ENCODE measurements at places on chromosomes 2 and 18. TPM values are rescaled to one million over a fixed set of nuclear protein-coding genes. Genes with fewer than 3 reads are reported as not detected.

GRCh38 chr2:137770166-137770565 is 194.1 kb upstream of the HNMT start:
- no peaks in the 10 kb centered on the region for H3K36me3 ChIP-seq
- H3K27ac ChIP-seq, result no peak overlapping the region
- no peaks in the 10 kb centered on the region for H3K27me3 ChIP-seq
- DNase-seq, result no peak
- H3K4me3 ChIP-seq, result no peak overlapping the region

GRCh38 chr18:72878143-72878542 is 10.4 kb upstream of the NETO1 start:
- H3K4me1 ChIP-seq, result no peaks in the 10 kb centered on the region
- no peak for DNase-seq
- no peaks in the 10 kb centered on the region for H3K36me3 ChIP-seq
- no peaks in the 10 kb centered on the region for H3K27me3 ChIP-seq
- no peak overlapping the region for H3K4me3 ChIP-seq

DNA sequence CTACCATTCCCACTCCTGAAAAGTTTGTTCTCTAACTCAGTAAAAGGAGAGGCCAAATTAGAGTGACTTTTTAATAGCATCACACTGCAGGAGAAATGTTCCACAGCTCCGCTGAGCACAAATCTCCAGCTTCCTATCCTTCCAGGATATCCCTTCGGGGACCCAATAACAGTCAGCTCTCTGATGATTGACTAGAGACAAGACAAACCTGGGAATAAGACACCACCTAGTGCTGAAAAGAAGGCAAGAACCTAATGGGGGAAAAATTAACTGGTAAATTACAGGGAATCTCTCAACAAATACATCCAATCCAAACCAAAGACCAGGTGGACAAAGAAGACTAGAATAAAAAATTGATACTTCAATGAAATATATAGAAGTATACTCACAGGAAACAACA is 977.1 kb upstream of the SOX11 start:
- H3K27ac ChIP-seq, result no peak overlapping the region
- no peak for DNase-seq
- H3K36me3 ChIP-seq, result no peaks in the 10 kb centered on the region
- H3K4me1 ChIP-seq, result no peaks in the 10 kb centered on the region
- no peaks in the 10 kb centered on the region for H3K27me3 ChIP-seq

DNA sequence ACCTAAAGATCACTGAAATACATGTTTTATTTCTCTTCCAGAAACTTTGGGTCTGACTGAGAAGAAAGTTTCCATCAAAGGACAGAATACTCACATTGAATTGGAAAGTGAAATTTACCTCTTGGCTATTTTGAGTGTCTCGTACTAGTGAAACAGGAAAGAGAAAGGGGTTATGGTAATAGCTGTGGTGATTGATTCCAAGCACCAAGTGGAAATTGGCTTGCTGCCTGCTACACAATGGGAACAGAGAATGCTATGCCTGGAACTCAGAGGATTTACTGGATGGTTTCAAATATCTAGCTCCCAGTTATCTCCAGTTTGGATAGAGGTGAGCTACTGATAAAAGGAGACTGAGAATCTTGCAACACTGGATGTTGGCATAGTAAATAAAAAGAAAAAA is 492.8 kb upstream of the FSIP2 start:
- H3K4me3 ChIP-seq, result no peak overlapping the region
- no peaks in the 10 kb centered on the region for H3K36me3 ChIP-seq
- H3K27ac ChIP-seq, result no peak overlapping the region

DNA sequence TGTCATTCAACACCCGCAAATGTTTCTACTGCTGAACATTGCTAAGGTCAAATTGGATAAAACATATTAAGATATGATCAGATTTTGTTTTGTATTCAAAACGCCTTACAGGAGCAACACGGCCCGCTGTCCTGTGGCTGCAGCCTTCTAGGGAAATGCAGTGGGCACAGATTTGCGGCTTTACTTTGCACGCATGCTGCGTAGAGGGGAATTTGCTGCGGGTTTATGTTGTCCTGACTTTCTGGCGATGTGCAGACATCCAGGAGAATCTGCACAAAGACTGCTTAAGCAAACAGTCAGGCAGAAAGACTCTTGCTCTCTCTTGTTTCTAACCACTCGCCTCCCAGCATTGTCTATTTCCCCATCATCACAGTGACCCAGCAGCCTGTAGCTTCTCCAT is 88.3 kb downstream of the LRRC30 start:
- no peak overlapping the region for H3K4me3 ChIP-seq
- no peak overlapping the region for H3K27ac ChIP-seq
- H3K4me1 ChIP-seq, result peaks cover 4% of the 10 kb centered on the region
- no peak for DNase-seq
- no peaks in the 10 kb centered on the region for H3K36me3 ChIP-seq

GRCh38 chr2:8595811-8596600 is 85.8 kb upstream of the ID2 start:
- H3K27ac ChIP-seq, result no peak overlapping the region
- no peaks in the 10 kb centered on the region for H3K4me1 ChIP-seq
- peaks cover 3% of the 10 kb centered on the region for H3K27me3 ChIP-seq
- H3K4me3 ChIP-seq, result no peak overlapping the region

GRCh38 chr2:20288642-20289340 is 61.9 kb downstream of the PUM2 start:
- peaks cover 17% of the 10 kb centered on the region for H3K4me1 ChIP-seq
- no peak for DNase-seq
- no peak overlapping the region for H3K27ac ChIP-seq
- no peaks in the 10 kb centered on the region for H3K27me3 ChIP-seq
- no peak overlapping the region for H3K4me3 ChIP-seq
- H3K36me3 ChIP-seq, result peaks cover 95% of the 10 kb centered on the region

GRCh38 chr18:36623681-36624190 is 205.1 kb downstream of the TPGS2 start:
- H3K36me3 ChIP-seq, result no peaks in the 10 kb centered on the region
- H3K4me3 ChIP-seq, result no peak overlapping the region
- no peaks in the 10 kb centered on the region for H3K27me3 ChIP-seq

- H3K4me1 ChIP-seq, result peaks cover 20% of the 10 kb centered on the region
- DNase-seq, result no peak
- peaks cover 4% of the 10 kb centered on the region for H3K36me3 ChIP-seq
- no peak overlapping the region for H3K27ac ChIP-seq
- no peak overlapping the region for H3K4me3 ChIP-seq
Measured at GRCh38 chr2:231228974-231229529, 30.6 kb downstream of the ARMC9 start.

DNA sequence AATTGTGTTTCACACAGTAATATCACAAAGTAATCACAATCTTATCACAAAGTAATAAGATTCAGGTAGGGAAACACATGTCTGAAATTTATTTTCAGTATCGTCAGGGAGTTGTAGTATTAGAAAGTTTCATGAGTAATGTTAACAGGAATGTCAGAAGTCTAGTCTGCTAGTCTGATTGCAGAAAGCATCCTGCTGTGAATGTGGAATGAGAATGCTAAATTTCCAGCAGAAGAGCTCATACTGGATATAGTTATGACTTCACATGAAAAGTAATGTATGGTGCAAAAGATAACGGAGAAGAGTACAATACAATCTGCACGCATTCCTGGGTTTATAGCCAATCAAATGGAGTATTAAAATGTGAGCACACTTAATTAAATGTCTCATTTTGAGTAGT is 494.7 kb upstream of the SETBP1 start:
- no peaks in the 10 kb centered on the region for H3K27me3 ChIP-seq
- H3K4me1 ChIP-seq, result no peaks in the 10 kb centered on the region
- no peak for DNase-seq
- H3K36me3 ChIP-seq, result no peaks in the 10 kb centered on the region
- H3K4me3 ChIP-seq, result no peak overlapping the region
- H3K27ac ChIP-seq, result no peak overlapping the region

The CCBE1 gene
- 14.0 TPM for total RNA-seq

DNA sequence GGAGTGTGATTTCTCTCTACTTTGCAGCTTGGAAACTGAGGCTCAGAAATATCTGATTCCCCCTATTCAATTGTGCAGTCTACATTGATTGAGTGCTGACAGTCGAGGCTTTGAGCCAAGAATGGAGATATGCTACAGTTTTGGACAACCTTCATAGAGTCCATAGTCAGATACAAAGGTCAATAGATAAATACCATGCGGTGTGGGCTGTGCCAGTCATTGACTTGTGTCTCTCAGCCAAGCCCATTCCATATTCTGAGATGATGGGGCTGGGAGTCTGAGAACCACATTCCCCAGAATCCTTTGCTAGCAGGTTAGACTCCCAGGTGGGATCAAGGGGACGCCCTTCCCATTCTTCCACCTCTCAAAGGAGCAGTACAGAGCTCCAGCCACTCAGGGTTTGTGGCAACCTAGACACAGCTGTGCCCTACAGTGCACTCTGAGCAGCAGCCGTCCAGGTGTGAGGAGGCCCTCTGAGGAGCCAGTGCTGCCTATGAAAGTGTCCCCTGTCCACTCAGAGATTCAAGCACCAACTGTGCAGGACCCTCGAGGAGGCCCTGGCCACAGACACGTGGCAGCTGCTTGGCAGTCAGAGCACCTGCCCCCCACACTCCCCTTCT is 348.3 kb downstream of the CYRIA start:
- DNase-seq, result no peak
- no peaks in the 10 kb centered on the region for H3K27me3 ChIP-seq
- H3K36me3 ChIP-seq, result no peaks in the 10 kb centered on the region
- no peak overlapping the region for H3K27ac ChIP-seq

The DES gene
- total RNA-seq, result 64.5 TPM

DNA sequence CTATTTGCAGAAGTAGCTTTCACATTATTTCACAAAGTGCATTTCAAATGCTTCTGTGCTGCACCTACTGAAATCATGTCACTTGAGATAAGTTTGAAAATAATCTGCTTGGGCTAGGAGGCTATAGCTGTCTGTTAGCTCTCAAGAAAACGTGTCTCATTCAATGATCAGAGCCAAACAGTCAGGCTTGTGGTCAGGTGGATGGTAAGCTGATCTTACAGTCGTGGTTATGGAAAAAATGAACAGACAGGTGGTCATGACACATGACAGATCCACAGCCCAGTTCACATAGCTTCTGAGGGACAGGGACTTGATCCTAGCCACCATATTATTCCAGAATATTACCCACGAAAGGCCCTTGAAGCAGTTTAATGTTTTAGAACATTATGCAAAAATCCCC is 26.5 kb upstream of the RFX8 start:
- H3K27me3 ChIP-seq, result no peaks in the 10 kb centered on the region
- H3K36me3 ChIP-seq, result no peaks in the 10 kb centered on the region
- no peak for DNase-seq
- no peak overlapping the region for H3K4me3 ChIP-seq
- no peak overlapping the region for H3K27ac ChIP-seq

- H3K27ac ChIP-seq, result no peak overlapping the region
- H3K36me3 ChIP-seq, result no peaks in the 10 kb centered on the region
- no peaks in the 10 kb centered on the region for H3K4me1 ChIP-seq
- no peak overlapping the region for H3K4me3 ChIP-seq
Measured at GRCh38 chr2:124646166-124646815, 621.2 kb downstream of the CNTNAP5 start.

DNA sequence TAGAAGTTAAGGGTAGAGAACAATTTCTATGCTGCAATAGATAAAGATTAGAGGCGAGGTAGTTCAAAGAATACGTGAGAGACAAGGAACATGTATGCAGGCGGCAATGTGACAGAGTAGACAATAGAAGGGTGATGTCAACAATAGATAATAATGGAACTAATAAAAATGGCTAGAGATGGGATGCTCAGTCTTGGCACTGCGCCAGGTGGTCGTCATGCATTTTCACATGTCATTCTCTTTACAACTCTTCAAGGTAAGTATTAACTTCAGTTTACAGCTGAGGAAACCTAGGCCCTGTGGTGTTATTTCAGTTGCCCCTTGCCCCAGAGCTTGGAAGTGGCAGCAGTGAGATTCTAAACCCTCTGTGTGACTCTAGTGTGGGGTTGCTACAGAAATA is 890.7 kb upstream of the CELF4 start:
- DNase-seq, result no peak
- no peaks in the 10 kb centered on the region for H3K27me3 ChIP-seq
- no peak overlapping the region for H3K4me3 ChIP-seq
- no peaks in the 10 kb centered on the region for H3K4me1 ChIP-seq

DNA sequence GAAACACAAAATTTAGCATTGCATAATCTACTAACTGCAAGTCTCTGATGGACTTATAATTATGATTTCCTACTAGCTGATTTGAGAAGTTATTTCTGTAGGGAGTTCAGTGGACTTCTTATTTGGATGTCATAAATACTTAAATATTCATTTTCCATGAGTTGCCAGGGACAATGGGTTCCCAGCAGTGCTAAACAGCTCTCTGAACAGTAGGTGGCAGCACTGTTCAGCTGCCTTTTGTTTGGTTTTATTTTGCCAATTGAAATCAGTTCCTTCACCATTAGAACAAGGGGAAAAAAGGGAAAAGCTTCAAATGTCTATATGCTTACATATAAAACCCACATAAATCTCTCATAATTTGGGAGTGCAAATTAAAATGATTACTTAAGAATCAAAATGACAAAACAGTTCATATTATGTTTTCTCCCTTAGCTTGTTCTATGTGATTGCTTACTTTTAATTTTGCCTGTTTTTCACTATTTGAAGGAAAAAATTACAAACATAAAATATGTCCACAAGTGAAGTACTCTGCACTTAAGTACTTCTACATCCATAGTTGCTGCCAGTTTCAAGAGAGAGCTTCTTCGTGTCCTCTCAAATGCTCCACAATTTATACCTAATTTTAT is 898.9 kb downstream of the CPS1 start:
- no peaks in the 10 kb centered on the region for H3K36me3 ChIP-seq
- no peak for DNase-seq
- no peak overlapping the region for H3K4me3 ChIP-seq
- H3K4me1 ChIP-seq, result no peaks in the 10 kb centered on the region
- no peak overlapping the region for H3K27ac ChIP-seq
- no peaks in the 10 kb centered on the region for H3K27me3 ChIP-seq

GRCh38 chr2:55530539-55531081 is 11.1 kb downstream of the CFAP36 start:
- peaks cover 77% of the 10 kb centered on the region for H3K36me3 ChIP-seq
- H3K4me1 ChIP-seq, result no peaks in the 10 kb centered on the region
- H3K27me3 ChIP-seq, result no peaks in the 10 kb centered on the region
- no peak overlapping the region for H3K4me3 ChIP-seq
- H3K27ac ChIP-seq, result no peak overlapping the region

The SP140 gene
- total RNA-seq, result 15.0 TPM

DNA sequence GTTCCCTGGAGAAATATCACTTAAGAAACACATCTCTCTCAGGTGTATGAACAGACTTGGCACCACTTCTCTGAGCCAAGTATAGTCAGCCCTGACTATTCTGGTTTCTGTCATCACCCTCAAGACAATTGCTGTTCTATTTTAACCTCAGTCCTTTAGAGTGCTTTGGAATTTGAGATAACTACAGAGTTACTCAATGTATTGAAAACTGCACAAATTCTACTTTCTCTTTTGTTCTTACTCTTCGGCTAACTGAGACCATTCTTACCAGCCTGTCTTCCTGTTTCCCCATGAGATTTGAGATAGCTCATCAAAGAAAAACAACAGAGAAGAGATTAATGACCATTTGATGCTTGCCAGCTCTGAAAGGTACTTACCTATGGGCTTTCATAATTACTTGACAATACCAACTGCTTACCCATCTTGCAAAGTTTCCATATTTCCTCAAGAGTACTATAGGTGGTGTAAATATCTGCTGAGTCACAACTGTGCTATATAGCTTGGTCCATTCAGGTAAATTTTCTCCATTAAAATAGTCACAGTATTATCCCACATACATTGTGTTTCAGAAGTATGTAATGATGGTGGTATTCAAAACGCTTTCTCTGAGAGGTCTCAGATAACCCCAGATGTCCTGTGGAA is 467.5 kb upstream of the CHST9 start:
- no peaks in the 10 kb centered on the region for H3K27me3 ChIP-seq
- H3K36me3 ChIP-seq, result no peaks in the 10 kb centered on the region
- H3K4me3 ChIP-seq, result no peak overlapping the region
- H3K27ac ChIP-seq, result no peak overlapping the region
- DNase-seq, result no peak
- no peaks in the 10 kb centered on the region for H3K4me1 ChIP-seq
